ENCODE measurements at places on chromosomes 1 and 21.
A peak's percentile ranks its signal among the peaks of the same experiment; 100 is the strongest.

DNA sequence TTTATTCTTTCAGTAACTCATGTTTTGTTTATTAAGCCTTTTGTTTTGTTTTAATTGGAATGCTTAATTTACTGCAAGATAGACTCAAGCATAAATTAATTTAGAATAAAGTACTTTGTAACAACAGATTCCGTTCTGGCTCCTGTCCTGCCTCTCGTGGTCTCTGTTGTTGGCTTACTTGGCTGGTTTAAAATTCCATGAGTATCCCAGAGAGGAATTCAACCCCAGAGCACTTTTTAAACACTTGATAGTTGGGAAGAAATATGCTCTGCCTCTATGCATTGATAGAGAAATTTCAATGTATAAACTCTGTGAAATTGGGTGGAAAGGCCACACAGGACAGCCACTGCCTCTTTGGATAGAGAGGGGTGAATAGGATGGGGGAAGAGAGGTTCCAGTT, 89.7 kb downstream of the ATP5PO start:
- no peak for DNase-seq

- no peak for DNase-seq
Measured at GRCh38 chr1:113369040-113369439, 21.3 kb upstream of the MAGI3 start.

GRCh38 chr1:230787471-230787870, 40.3 kb downstream of the CAPN9 start:
- DNase-seq, result no peak

GRCh38 chr1:219566951-219567947, 45.7 kb downstream of the ZC3H11B start:
- DNase-seq, result no peak

GRCh38 chr1:5944154-5944842, 47.9 kb downstream of the NPHP4 start:
- DNase-seq, result no peak

DNA sequence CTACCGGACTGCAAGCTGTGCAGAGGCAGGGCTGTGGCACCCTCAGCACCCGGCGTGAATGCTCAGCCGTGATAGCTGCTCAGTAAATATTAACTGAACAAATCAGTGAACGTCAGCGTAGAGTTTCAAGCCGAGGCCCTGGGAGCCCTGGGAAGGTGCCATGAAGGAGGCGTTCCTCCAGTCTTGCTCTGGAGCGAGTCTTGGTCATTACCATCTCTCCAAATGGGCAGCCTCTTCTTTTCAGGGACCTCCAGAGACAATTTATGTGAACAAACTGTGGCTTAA, 449.2 kb downstream of the CAMTA1 start:
- no peak for DNase-seq

DNA sequence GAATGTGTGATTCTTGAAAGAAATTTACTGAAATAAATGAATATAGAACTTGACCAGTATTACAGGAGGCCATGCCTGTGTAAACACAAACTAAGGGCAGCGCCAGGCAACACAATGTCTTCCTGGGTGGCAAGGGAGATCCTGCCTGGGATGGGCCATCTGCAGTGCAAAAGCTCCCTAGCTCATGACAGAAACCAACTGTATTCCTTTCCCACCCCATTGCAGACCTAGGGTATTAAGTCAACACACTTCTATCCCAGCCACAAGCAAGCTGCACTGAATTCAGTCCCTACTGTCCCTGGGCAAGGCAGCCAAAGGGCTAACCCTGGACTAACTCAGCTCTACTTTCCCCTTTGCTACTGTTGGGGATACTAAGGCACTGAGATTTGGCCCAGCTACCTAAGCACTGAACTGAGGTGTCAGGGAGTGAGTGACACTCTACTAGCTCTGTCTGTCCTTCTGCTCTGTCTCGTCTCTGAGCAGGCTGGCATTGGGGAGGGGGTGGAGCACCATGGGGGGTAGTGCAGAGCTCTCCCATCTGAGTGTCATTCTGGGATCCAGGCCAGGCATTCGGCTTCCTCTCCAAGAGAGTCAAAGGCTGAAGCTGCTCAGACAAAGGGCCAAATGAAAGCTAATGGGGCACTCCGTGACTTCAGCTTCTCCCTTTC, 2.5 kb downstream of the INKA2 start:
- DNase-seq, result no peak

- peak; percentile 50 for DNase-seq
Measured at GRCh38 chr1:21651214-21652042, 17.7 kb downstream of the RAP1GAP start.
